Stimulated activated CD8-positive, alpha-beta memory T cell treated with anti-CD3 and anti-CD28 coated beads, Interleukin-7, amount 100 ng/mL, for 24 hours (primary cell): ENCODE measurements at places on chromosomes 6 and 20.

DNA sequence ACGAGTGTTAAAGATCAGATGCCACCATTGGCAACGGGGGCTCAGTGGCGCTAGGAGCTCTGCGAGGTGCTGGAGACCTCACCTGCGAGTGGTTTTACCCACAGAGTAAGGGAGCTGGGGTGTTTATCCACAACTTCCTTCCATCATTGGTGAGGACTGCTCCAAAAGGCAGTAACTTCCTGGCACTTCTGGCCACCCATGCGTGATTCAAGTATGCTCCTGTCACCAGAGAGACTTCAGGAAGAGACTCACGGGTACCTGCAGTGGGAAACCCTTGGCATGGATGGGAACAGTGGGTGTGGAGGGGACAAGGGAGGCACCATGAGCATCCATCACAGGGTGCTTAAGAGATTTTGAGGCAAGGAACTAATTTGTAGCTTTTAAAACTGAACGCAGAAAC, 53.2 kb downstream of the RIN2 start:
- DNase-seq: no peak

DNA sequence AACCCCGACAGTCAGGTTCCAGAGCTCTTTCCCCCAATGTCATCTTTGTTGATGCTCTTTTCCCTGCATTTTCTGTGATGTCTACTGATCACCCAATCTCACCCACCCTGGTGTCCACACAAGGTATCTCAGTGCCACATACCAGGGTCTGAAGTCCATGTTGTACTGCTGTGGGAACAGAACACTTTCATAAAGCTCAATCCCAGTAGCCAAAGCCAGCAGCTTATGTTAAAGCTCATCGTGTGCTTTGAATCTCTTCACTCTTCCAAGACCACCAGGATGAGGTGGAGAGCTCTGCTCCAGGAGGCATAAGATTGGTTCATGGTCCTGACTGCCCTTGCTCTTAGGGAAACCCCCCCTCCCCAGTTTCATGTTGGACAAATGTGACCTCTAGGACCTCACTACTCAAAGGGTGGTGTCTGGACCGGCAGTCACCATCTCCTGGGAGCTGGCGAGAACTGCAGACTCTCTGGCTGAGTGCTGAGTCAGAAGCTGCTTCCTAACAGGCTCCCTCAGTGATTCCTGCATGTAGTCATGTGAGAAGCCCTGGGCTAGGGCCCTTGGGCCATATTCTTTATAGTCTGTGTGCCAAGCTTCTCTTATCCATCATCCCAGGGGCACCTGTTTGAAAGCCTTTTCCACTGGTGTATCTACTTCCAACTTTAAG, 13.4 kb upstream of the CPNE5 start:
- DNase-seq: no peak

DNA sequence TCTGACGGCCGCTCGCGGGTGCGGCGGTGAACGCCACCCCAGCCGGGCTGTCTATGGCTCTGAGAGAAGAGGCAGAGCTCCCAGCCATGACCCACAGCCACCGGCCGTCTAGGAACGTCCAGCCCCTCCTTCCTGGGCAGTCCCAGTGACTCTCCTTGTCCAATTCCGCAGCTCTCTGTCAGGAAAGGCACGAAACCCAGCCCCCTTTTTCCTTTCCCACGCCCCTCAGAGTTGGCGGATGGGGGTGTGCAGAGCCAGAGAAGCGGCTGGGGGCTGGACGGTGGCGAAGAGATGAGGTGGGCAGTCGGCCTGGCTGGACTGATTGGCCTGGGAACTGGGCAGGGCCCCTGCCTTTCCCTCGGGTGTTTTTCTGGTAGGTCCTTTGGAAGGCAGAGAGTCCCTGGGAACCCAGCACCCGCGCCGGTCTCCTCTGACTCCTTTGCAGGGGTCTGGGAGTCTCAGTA, 1.5 kb downstream of the EBF4 start:
- DNase-seq: no peak

DNA sequence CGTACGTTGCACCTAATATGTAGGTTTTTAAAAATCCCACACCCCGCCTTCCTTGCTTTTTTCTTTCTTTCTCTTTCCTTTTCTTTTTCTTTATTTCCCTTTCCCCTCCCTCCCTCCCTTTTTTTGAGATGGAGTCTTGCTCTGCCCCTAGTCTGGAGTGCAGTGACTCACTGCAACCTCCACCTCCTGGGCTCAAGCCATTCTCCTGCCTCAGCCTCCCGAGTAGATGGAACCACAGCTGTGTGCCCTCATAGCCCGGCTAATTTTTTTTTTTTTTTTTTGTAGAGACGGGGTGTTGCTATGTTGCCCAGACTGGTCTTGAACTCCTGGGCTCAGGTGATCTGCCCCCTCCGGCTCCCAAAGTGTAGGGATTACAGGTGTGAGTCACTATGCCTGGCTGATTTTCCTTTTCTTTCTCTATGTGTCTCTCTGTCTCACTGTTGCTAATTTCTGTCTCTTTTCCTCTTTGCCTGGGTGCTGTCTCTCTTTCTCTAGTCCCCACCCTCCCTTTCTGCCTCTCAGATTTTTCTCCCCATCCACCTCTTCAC, 61.2 kb downstream of the SRC start:
- no peak for DNase-seq

DNA sequence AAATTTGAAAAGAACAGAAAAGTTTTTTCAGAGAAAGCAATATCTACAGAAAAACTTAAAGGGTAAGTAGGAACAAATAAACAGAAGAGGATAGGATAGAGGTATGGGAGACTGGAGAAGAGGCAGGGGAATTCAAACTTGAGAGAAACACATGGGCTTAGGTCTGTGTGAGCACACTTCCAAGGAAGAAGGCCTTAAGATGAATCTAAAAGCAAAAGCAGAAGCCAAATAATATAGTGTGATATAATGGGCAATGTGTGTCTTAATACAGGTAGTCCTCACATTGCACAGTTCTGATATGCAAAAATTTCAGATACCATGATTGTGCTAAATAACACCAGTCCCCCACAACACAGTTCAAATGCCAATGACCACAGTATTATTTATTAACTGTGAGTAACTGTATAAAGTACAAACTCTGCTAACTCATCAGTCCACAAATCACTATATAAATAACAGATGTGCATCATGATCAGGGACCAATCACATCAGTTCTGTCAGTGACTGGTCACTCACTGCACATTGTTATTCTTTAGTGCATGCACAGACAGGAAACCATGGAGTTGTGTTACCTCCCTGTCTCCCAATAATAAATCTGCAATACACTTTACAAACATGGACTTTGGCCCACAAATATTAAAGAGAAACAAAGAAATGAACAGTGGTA, 18.6 kb downstream of the SNX14 start:
- no peak for DNase-seq

- DNase-seq: no peak
Observed at GRCh38 chr20:45416917-45417316, 976 bp downstream of the PIGT start.

GRCh38 chr6:133814797-133815196, 74.1 kb upstream of the TCF21 start:
- no peak for DNase-seq

DNA sequence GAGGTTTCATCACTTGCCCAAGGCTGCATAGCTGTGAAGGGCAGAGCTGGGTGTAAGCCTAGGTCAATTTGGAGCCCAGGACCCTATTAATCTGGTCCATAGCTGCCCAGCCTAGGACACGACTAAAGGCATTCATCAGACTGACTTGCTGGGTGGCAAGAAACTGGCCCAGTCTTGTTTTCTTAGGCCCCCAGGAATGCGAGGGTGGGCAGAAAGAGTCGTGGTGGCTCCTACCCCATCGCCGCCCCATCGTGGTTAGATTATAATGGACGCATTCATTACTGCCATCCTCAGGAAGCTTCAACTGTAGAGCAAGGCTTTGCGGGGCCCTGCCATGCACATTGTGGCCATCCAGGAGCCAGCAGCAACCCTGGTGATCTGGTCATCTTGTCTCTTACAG, 16.1 kb downstream of the DYNLRB1 start:
- no peak for DNase-seq

- DNase-seq: no peak
Observed at GRCh38 chr20:50286174-50286511, 95.5 kb downstream of the CEBPB start.

DNA sequence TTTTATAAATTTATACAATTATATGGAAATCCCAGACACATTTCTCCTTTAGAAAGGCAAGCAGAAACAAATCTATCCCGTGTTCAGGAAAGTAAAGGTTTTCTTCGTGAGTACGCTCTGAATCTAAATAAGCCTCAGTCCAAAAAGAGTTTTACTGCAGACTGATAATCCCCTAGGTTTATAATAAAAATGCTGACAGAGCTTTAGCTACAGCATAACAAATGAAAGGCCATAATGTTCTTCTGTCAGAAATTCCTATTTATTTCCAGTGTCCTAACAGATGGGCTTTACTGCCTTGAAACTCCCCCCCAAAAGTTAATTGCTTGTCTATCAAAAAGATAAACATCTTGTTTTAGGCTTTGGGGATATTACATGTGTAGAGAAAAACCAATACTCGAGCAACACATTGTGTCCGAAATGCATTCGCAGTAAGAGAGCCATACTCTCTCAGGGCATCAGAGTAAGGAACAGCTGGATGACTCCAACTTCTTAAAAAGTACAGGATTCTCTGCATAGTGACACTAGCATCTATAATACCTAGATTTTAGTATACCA, 109.0 kb downstream of the PRKN start:
- DNase-seq: no peak

- DNase-seq: no peak
Observed at GRCh38 chr6:145396499-145396898, 338.8 kb downstream of the EPM2A start.

GRCh38 chr20:8657664-8658063, 411.2 kb upstream of the PLCB4 start:
- DNase-seq: no peak

DNA sequence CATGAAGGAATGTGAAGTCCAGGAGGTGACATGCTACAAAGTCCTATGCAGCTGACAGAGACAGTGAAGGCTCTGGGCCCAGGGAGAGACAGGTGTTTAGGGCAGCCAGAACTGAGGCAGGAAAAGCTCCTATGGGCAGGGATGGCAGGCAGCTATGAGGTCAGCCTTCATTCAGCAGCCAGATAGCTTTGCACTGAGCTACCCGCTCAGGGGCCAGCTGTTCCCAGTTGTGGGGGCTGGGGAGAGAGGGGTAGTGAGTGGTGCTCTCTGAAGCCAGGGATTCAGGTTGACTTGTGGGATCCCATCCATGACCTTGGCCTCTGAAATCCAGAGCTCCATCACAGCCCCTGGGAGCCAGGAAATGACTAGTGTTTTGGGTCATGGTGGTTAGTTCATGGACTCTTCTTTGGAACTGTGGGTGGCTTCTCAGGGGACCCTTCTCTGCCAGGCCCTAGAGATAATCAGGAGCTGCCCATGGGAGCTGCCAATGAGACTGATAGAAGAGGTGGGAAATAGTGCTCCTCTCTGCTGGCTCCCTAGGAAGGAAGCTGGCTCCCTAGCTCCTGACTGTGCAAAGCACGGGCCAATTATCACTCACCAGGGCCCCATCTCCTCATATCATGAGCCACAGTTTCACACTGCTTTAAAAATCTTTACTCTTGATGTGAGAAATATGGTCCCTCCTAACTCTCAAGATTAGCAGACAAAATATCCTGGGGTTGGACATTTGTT, 127.7 kb downstream of the VEGFA start:
- no peak for DNase-seq

GRCh38 chr20:5595744-5596143, 154.5 kb upstream of the SHLD1 start:
- DNase-seq: no peak

DNA sequence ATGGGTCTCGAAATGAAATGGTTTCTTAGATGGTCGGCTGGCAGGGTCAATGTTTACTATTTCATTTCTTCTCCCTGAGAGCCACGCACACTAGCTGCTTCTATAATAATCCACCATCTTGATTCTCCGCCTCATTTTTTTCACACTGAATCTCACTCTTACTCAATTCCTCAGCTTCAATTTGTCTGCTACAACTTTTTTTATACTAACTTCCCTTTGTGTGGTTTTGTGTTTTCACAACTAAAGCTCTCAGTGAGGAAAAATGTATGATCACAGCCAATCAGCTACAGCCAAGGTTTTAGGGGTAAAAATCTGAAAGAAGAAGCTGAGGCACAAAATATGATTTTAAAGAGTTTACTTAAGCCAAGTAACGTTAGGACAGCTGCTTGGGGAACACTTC, 1309.4 kb downstream of the EPHA7 start:
- no peak for DNase-seq

GRCh38 chr6:113630738-113631535, 226.2 kb upstream of the MARCKS start:
- no peak for DNase-seq

- DNase-seq: no peak
Observed at GRCh38 chr6:16045238-16045637, 83.6 kb upstream of the MYLIP start.

DNA sequence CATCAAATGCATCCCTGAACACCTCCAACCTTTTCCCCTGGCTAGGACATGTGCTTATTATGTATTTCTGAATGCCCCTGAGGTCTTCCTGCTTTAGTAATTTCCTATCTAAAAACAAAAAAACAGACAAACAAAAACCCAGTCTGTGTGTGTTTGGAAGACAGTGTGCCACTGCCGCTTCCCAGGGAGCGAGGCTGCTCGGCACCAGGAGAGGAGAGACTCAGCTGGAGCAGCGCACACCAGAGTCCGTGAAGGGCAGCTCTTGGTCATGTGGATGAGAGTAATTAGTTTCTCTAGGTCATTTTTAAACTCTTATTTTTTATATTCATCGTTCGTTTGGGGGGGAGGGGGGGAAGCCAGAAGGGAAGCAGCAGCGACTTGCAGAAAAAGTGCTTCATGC, 10.0 kb upstream of the ANKRD60 start:
- no peak for DNase-seq

DNA sequence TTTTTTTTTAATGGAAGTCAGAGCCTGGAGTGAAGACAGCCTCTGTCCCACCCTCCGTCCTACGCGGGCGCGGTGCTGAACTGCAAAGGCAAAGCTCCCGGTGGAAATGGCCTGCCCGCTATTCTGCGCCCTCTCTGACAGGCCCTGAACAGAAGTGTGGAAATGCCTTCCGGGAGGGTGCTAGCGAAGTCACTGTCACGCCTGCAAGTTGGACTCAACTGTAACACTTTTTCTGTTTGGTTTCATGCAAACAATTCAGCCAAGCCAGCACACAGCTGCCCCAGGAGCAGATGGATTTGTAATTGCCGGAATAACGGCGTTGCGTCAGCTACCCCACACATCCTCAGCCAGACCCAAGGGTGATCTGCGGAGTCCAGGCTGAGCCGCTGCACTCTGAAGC, 107.6 kb downstream of the PSMB1 start:
- DNase-seq: no peak

- DNase-seq: no peak
Observed at GRCh38 chr6:53682632-53683031, 17.1 kb upstream of the KLHL31 start.
